ENCODE measurements at places on chromosomes 12 and 14. TPM values are rescaled to one million over a fixed set of nuclear protein-coding genes. Genes with fewer than 3 reads are reported as not detected.
A peak's percentile ranks its signal among the peaks of the same experiment; 100 is the strongest.

AKT1 gene
- polyA plus RNA-seq: 97.5 TPM

TSPAN19 gene
- 0.09 TPM for polyA plus RNA-seq

ABCC9 gene
- polyA plus RNA-seq: 7.4 TPM

- DNase-seq: no peak
These were observed 256.9 kb downstream of the CACNA1C start for GRCh38 chr12:2309647-2310046.

- DNase-seq: peak; percentile 43
These were observed 156.8 kb upstream of the TMEM260 start for GRCh38 chr14:56422703-56423213.

DNA sequence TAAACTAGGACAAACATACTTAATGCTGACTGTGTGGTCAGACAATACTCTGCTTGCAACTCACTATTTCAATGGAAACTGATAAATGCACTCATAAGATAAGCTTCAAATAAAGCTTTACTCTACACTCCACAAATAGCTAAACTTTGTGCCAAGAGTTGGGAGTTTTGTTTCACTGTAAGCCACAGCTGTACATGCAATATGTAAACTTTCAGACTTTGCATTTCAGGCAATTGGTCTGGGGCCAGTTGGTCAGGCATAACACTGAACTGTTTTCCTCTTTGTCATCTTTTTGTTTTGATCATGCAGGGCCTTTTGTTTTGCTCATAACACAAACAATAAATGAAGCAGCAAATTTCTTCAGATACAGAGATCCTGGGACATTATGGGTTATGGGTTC lies 426.2 kb downstream of the IPO8 start:
- no peak for DNase-seq

GRCh38 chr14:39430762-39431415 lies 1.3 kb downstream of the FBXO33 start:
- DNase-seq: no peak

DNA sequence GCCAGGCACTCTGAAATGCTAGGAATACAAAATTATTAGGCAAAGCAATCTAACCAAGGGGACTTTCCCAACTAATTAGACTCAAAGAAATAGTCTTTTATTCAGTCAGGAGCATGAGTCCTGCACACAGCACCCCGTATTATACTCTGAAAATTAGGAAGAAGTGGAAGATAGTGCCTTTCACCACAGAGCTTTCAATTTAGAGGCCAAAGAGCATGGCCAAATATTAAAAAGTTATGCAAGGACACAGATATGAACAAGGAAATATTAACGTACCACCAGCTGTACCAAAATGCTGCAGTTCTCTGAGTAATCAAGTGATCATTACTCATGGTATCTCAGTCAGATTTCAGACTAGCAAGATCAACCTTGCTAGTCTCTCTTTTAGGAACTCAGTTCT lies 22.6 kb upstream of the MDM2 start:
- DNase-seq: no peak

- no peak for DNase-seq
These were observed 81.9 kb downstream of the ESRRB start for GRCh38 chr14:76457841-76458240.

GRCh38 chr12:16766736-16767135 lies 160.8 kb upstream of the LMO3 start:
- no peak for DNase-seq
